ENCODE measurements at places on chromosomes 1 and 21.

DNA sequence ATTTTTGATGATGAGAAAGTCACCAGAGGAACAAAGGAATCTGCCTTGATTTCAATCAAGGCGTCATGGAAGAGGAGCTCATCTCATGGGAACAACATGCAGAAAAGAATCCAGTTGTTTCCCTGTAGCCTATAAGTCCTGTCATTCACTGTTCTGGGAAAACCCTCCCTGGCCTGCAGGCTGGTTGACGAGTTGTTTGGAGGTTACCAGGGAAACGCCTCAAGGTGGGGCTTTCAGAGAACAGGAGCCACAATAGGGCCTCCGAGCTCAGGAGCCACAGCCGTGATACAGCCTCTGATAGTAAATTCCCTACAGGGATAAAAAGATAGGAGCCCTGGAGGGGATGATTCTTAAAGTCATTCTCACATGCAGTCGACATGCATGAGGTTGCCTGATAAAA lies 135.2 kb downstream of the PSMG1 start:
- no peak for DNase-seq

- no peak for DNase-seq
Measured at GRCh38 chr1:182207300-182207699, 145.8 kb upstream of the ZNF648 start.

- DNase-seq: no peak
Measured at GRCh38 chr1:148379170-148379500, 104.0 kb downstream of the PPIAL4G start.

GRCh38 chr1:197464044-197464443 lies 196.0 kb downstream of the CRB1 start:
- no peak for DNase-seq

GRCh38 chr1:236429715-236430274 lies 35.7 kb downstream of the EDARADD start:
- DNase-seq: no peak

DNA sequence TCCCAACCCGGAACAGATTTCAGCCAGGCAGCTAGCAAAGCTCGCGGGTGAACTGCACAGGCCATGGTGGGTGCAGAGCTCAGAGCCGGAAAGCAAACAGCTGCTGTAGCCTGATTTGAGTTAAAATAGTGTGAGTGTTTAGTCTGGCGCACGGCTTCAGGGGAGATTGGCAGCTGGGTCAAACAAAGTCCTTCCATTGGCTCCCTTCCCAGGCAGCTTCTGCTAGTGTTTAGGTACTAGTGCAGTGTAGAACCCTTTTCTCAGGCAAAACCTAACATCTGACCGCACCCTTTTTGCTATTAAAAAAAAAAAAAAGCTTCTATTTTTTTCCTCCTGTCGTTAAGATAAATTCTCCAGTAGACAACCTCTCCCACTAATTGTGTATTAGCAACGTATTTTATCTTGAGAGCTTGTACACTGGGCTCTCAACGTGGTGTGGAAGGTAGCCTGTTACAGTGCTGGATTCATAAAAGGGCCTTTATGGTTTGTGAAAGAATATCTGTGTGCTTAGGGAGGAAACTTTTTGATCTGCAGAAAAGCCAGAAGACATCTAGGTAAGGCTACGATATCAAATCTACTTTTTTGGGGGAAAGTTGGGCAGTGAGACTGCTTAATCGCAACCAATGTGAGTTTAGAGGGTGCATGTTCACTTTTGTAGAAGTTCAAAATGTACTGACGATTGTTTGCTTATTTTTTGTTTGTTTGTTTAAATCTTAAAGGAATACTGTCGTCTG lies 689.6 kb downstream of the USP25 start:
- DNase-seq: no peak

DNA sequence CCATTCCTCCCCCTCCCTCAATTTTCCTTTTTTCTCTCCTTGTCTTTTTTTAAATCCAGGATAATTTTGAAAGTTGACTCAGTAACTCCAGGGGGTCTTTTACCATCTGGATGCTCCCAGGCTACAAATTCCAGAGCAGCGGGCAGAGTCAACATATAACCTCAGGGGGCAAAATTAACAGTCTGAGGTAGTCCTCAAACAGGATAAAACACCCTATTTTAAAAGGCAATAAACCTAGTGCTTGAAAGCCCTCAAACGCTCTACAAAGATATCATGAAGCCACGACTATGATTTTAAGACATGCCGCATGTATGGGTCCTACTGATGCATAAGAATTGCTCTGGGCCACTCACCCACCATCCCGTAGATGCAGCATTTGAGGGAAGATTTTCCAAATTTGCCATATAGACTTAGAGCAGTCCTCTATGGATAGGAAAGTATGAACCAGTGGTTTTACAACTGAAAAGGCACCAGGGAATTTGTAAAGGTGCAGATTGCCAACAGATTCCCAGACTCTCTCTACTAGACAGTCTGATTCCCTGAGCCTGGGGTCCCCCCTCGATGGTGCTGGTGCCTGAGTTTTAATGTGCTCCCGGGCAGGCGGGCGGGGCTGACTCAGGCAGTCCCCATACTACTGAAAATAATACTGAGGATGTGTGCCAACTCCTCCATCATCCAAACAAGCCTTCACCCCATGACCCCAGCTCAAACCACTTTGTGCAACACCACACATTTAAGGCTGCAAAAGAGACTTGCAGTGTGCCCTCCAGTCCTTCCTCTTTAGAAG lies 37.2 kb downstream of the PTPN14 start:
- no peak for DNase-seq

DNA sequence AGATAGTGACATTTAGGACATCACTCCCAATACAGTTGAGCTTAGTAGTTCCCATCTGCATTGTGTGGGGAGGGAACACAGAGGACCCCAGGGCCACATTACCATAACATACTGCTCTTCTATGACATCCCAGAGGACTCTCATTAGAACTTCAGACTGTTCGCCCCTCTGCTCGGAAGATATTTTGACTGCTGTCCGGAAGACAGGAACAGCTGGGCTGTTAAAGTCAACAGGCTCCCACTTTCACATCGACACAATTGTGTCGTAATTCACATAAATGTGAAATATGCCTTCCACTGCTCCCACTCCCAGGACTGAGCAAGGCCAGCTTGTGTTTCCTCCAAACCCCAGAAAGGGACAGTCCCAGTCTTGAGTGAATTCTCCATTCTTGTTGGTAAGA lies 158.4 kb downstream of the SEC16B start:
- no peak for DNase-seq

DNA sequence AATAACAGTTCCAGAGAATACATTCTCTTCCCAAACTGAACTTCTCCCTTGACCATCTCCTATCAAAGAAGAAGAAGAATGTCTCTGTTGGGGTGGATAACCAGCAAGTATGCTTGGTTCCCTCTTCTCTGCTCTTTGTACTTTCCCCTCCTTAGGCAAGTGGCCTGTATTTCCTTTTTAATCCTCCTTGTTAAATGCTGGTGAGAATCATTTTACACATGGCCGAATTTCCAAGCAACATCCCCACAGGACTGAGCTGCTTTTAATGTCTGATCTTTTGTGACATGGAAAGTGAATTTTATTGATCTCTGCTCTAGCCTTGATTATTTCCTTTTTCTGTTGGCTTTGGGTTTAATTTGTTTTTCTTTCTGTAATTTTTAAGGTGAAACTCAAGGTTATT lies 336.7 kb downstream of the DUSP10 start:
- DNase-seq: no peak

DNA sequence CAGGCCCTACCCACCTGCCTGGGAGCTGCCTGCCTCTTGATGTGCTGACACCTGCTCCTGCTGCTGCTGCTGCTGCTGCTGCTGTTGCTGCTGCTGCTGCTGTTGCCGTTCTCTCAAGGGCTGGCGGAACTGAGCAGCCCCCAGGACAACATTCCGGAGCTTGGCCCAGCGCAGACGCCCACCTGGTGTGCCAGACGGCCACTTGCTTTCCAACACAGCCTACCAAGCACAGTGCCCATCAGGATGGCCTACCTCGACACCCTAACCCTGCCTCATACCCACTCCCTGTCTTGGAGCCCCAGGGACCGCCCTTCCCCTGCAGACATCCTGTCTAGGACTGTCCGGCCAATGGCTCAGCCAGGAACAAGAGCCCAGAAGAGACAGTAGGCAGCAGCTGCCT lies 11.8 kb downstream of the DENND4B start:
- DNase-seq: no peak

DNA sequence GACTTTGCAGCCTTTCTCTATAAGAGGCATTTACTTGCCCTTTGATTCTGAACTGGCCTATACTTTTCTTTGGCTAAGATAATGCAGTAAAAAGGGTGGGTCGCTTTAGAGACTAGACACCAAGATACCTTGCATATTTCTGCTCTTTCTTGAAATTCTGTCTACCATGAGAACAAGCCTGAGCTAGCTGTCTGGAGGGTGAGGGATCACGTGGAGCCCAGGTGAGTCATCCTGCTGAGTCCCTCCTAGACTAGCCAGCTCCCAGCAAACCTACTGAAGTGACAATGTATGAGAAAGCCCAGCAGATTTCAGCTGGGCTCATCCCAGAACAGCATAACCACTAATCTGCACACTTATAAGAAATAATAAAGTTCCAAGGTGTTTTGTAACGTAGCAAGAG lies 408.0 kb upstream of the KAZN start:
- no peak for DNase-seq

- DNase-seq: no peak
Measured at GRCh38 chr1:21825393-21825792, 13.3 kb downstream of the LDLRAD2 start.

DNA sequence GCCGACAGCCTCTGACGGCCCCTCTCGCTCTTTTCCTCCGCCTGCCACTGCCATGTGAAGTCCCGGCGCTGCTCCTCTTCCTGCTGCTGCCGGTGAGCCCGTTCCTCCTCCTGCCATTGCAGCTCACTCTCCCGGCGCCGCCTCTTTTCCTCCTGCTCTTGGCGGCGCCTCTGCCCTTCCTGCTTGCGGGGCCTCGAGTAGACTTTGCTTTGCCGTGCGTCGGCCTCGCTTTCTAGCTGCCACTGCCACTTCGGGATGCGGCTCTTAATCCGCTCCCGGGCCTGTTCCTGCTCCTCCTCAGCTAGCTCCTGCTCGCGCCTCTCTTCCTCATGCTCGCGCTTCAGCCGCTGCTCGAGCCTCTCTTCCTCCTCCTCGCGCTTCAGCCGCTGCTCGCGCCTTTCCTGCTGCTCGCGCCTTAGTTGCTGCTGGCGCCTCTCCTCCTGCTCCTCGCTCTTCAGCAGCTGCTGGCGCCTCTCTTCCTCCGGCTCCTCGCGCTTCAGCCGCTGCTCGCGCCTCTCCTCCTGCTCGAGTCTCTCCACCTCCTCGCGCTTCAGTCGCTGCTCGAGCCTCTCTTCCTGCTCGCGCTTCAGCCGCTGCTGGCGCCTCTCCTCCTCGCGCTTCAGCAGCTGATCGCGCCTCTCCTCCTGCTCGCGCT lies 4.3 kb downstream of the TCHH start:
- no peak for DNase-seq

GRCh38 chr1:234699795-234700665 lies 90.1 kb upstream of the IRF2BP2 start:
- DNase-seq: no peak

GRCh38 chr21:42279341-42279871 lies 35.8 kb downstream of the TFF3 start:
- no peak for DNase-seq

DNA sequence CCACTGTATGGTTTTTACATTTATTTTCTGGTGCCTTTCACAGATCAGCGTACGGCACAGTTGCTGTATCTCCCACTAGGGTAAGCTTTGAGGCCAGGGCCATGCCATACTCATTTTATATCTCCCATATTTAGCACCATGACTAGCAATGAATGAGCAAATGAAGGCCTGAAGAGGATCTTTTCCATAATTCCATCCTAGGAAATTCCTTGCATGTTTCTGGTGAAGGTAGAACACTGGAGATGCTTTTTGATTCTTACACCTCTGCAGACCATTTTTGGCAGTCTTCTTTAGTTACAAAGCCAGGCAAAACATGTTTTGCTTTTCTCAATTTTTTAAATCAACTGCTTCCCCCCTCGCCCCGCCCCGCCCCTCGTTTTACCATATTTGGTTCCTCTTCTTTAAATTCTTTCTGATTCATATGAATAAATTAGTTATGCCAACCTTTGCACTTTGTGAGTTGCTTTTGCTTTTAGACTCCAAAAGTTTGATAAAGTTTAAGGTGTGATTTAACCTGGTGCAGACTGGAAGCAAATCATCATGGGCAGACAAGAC lies 78.9 kb upstream of the AK4 start:
- no peak for DNase-seq

- no peak for DNase-seq
Measured at GRCh38 chr1:88698140-88698539, 14.1 kb downstream of the PKN2 start.

DNA sequence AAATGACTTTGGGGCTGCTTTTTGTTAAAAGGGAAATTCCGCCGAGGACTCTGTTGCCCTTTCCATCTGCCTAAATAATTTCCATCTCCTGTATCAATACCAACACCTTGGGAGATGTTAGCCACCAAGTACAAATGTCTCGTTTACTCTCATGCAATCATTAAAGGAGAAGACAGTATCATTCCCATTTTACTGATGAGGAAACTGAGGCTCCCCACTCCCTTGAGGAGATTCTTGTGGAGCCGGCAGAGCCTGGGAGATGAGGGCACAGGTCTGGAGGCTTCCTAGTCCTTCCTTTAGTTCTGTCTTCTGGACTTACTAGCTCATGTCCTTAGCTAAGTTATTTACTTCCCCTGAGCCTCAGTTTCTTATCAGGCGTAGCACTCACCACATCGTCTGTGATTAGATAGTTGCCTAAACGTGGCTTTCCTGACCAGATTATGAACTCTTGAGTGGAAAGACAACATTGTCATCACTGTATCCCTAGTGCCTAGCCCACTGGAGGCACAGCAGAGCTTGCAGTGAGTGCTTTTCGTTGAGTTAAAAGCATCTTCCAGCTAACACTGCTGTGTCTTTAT lies 81.6 kb downstream of the ADSS2 start:
- no peak for DNase-seq

DNA sequence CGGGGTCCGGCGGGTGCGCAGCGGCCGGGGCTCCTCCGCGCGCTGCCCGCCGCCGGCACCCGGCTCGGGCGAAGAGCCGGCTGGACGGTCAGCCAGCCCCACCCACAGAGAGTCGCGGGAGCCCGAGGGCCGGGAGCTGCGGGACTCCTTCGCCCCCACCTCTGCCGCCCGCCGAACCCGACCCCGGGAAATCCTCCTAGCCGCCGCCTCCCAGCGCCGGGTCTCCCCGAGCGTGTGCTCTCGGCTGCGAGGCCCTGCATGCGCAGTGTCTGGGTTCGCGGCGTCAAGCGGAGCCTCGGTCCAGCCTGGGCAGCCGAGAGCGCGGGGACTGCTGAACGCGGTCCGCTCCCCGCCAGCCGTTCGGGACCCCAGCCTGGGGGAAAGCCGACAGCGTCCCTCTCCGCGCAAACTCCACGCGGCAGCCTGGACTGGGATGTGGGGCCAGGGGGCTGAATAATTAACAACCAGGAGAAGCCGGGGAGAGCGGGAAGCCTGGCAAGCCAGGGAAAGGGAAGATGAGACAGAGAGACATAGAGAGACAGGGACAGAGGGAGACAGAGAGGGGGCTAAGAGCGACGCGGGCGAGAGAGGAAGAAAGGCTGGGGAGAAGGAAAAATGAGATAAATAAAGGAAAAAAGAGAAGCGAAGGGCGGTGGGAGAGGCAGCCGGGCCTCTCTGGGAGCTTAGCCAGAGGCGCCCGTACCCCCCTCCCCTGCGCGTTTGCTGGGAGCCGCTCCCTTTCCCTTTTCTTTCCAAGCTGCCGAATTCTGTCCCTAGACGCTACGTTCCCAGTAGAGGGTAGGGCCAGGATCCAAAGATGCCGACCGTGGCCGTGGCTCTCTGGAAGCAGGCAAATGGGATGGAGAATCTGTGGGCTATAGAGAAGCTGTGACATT lies 64.2 kb downstream of the MEF2D start:
- no peak for DNase-seq

Data from stimulated activated CD8-positive, alpha-beta memory T cell treated with anti-CD3 and anti-CD28 coated beads, Interleukin-2, amount 100 ng/mL, for 1 hour (primary cell).